Activated T-cell treated with anti-CD3 and anti-CD28 coated beads, Interleukin-2, amount 50 U/mL, for 72 hours (primary cell): ENCODE measurements at places on chromosomes 1 and 21.

DNA sequence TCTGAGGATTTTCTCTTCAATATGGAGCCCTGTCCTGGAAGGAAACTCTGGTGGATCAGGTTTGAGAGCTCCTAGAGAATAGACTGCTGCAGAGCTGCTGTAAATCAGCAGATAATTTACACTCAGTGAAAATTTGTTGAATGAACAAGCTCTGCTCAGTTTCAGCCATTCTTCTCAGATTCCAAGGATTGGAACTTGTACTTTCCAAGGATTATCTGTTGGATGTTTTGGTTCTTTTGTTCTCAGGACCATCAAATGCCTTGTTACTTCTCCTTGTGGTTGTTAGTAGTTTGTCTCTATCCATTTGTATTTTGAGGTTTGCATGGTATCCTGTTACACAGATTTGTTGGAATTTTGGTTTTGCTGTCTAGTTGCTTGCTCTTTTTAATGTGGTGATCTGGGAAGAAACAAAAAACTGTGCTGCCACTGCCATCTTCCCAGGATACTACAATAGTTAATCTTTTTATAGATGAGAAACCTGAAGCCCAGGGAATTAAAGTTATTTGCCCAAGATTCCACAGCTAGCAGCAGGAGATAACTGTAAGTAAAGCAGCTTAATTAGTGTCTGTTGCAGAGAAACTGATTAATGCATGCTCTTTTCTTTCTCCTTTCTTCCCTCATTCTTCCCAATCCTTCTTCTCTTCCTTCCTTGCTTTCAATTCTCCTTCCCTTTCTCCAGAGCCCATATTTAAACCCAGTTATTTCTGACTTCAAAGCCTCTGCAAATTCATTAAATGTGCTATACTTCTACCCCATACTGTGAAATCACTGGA lies 21.7 kb upstream of the KIFAP3 start:
- no peak for DNase-seq

DNA sequence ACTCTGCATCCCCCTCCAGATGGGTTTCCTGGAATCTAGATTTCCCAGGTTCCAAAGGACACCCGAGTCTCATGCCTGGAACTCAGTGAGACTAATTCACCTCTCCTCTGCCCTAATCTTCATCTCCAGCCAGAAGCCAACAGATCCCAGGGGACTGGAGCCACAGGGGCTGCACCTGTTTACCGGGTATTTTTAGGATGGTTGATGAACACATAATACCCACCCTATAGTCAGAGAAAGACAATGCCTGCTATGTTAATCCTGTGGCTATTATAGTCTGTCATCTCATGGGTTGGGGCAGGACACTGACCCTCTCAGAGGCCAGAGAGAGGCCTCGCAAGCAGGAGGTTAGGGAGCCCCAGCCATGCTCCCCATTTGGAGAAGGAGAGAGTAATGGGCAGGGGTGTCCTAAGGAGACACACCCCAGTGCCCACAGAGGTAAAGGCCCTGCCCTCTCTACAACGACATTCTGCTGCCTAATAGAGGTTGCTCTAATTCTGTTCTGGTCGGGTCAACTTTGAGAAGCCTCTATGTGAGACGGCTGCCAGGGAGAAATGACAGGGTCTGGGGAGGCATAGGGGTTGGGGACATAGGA lies 1.0 kb upstream of the TNNI1 start:
- no peak for DNase-seq

DNA sequence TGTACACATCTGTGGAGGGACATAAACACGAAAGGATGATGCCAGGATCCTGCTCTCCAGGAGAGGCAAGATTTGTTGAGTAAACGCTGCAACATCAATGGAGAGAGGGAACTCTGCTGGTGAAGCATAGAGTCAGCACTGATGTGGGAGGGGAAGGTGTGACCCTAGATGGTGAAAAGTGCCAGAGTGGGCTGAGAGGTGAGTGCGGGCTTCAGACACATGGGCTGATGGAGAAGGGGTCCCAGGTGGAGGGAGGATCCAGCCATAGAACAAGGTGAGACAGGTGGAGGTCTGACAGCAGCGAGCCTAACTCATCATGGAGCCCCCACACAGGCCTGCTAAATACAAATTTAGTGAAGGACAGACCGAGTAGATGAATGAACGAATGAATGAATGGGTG lies 9.7 kb downstream of the RD3 start:
- DNase-seq = no peak

GRCh38 chr1:6124341-6124740 lies 55.8 kb downstream of the CHD5 start:
- DNase-seq = no peak

DNA sequence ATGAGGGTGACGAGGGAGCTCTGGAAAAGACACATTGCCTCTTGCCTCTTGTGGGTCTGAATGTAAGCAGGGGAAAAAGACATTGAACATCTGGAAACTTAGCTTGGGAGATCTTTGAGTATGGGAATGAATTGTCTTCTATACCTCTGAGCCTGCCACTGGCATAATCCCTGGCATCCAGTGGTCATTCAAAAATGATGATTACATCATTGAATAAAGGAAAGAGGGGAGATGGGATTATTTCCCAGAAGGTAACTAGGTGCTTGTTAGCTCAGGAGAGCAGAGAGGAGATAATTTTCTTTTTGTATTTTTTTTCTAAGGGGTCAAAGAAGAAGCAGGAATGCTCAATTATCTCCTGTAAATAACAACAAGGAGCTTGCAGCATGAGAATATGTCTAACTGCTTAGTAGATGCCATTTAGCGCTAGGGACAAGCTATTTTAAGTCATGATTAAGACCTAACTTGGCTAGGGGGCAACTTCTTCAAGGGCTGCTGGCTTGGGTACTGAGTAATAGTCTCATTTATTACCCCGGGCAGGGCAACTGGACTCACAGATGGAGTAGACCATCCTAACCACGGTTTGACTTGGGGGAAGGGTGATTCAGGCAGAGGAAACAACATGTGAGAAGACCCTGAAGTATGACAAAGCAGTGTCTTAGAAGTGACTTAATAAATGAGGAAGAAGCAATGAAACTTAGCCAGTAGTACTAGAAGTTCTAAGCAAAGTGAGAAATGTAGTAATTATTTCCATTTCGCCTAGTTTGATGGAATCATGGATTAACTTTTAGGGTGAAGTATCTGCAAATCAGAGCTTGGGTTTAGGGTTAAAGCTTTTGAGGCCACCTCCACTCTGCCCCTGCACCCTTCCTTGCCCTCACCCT lies 11.0 kb upstream of the XCL2 start:
- DNase-seq = no peak

- no peak for DNase-seq
Observed at GRCh38 chr1:226093621-226094020, 31.1 kb downstream of the H3-3A start.

DNA sequence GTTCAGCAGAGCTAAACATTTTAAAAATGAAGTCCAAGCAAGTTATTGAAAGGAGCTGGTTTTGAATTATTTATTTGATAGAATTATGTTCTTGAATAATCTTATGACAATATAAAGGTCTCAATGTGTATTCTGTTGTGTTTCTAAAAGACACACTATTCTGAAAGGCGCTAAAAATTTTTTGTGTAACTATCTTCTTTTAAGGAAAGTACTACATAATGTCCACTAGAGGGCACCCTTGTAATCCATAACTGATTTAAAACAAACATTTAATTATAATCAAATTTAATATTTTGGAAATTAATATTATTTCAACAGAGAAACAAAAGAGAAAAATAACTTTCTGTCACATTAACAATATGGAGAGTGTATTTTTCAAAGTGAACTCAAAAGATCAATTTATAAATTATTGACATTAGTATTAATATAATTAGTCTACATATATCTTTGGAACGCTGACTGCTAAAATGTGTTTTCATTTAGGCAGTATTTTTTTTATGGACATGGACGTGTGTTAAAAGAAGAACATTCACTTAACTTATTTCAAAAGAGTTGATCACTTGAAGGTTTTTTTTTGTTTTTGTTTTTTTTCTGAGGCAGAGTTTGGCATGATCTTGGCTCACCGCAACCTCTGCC lies 248.4 kb downstream of the DENND1B start:
- no peak for DNase-seq

DNA sequence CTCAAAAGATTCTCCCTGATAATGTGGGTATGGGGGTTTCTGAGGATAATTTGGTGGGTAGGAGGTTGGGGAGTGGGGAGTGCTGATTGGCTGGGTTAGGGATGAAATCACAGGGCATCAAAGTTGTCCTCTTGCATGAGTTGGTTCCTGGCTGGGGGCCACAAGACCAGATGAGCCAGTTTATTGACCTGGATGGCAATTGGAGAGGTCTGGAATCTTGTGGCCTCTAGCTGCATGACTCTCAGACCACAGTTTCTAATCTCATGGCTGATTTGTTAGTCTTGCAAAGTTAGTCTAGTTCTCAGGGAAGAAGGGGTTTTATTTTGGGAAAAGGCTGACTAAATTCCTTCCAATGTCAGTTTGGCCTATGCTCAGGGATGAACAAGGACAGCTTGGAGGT lies 3.3 kb upstream of the GBP1 start:
- DNase-seq = no peak

DNA sequence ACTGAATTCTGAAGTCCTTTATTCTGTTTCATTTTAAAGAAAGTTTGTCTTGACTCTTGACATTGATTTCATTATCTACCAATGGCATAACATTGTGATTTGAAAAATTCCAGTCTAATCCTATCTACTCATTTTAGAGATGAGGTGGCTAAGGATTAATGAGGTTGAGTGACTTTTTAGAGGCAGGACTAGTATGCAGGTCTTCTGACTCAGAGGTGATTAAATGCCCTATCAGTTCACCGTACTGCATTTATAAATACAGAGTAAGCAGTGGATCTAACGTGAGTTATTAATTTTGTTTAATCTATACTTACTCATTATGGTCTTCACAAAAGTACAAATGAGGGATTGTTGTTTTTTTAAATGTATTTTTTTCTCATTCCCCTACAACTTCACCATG lies 277.6 kb downstream of the PTBP2 start:
- DNase-seq = no peak

DNA sequence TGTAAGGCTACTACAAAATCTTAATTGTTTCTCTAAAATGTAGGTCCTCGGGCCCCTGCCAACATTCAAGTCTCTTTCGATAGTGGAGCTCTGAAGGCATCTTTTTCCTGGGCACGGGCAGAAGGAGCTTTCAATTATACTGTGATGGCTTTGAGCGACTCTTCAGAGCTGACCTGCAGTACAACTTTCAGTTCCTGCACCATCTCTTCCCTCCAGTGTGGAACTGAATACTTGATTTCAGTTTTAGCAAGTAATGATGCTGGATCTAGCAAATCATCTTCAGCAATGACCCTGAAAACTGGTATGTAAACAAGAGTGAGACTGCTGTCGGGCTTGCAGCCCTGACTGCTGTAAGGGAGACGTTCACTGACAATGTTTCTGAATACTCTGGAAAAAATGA lies 9.6 kb downstream of the FNDC7 start:
- no peak for DNase-seq

DNA sequence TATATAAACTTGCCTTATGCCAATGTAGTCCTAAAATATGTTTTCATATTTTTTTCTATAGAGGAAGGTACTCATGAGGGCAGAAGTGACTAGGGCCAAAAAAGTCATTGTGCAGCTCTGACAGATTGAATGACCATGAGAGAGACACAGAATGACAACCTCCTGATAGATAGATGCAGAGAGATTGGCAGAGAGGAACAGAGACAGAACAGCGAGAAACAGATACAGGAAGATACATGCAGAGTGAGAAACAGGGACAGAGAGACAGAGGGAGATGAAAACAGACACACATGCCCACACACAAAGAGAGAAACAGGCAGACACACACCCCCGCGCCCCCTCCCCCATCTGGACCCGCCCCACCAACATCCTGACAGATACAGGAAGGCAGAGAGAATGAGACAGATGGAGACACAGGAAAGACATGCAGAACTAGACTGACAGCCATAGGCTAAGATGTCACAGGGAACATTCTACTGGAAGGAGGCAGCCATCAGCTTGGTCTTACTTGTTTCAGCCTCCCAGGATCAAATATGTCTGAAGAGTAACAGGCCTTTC lies 211.1 kb downstream of the ST6GALNAC3 start:
- DNase-seq = no peak

GRCh38 chr1:189149547-189150375 lies 1327.9 kb downstream of the BRINP3 start:
- DNase-seq = no peak

- no peak for DNase-seq
Observed at GRCh38 chr1:192493584-192493983, 82.0 kb upstream of the RGS1 start.

DNA sequence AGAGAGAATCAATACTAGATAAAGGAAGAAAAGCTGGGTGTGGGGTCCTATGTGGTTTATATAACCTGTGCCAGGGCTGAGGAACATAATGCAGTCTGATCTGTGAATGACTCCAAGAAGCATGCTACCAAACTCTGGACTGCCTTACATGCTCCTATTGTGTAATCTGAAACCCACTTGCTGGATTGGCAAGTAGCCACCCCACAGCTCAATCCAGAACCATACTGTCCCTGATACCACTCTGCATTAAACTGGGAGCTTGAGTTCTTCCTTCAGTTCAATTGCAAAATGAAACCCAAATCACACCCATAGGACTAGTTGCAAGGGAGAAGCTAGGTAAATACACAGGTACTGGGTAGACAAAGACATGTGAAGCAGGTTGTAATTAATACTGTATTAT lies 115.4 kb upstream of the NEGR1 start:
- DNase-seq = no peak

GRCh38 chr1:72827278-72827677 lies 544.9 kb upstream of the NEGR1 start:
- no peak for DNase-seq

- no peak for DNase-seq
Observed at GRCh38 chr1:4531842-4532241, 122.6 kb upstream of the AJAP1 start.

DNA sequence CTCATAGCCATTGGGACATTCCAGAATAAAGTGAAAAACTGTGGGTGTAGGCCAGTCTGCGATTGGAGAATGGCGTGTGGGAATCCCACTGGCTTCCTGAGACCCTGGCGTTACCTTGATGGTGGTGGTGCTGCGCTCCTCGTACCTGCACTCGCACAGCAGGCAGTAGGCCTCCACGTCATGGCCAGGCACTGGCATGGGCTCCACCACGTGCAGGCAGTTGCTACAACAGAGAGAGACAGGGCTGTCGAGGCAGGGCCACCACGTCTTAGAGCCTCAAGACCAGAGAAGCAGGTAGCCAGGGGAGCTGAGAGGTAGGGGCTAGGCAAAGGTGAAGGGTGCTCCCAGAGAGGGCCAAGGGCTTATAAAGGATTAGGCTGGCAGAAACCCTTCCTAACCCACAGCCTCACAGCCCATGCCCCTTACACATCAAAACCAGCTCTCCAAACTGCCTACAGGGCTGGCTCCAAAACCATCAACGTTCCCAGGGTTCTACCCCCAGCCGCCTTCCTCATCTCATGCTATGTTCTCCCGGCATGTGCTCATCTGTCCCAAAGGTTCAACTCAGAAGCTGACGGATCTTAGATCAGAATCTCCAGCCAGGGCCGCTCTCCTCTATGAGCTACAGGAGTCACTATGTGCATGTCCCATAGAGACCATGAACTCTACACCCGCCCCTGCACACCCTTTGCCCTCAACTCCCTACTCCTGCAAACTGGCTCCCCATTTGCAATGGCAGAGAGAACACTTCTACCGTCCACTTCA lies 7.5 kb downstream of the TMEM9 start:
- no peak for DNase-seq

- no peak for DNase-seq
Observed at GRCh38 chr1:222420633-222421032, 127.3 kb downstream of the HHIPL2 start.
